Uterus (tissue), 4 donors: ENCODE measurements at places on chromosomes 2 and 18. TPM values are rescaled to one million over a fixed set of nuclear protein-coding genes. Genes with fewer than 3 reads are reported as not detected.

- DNase-seq, result no peak
These were observed 896 bp upstream of the ASXL3 start for GRCh38 chr18:33576999-33577646.

The SERPINB13 gene
- total RNA-seq, result not detected

DNA sequence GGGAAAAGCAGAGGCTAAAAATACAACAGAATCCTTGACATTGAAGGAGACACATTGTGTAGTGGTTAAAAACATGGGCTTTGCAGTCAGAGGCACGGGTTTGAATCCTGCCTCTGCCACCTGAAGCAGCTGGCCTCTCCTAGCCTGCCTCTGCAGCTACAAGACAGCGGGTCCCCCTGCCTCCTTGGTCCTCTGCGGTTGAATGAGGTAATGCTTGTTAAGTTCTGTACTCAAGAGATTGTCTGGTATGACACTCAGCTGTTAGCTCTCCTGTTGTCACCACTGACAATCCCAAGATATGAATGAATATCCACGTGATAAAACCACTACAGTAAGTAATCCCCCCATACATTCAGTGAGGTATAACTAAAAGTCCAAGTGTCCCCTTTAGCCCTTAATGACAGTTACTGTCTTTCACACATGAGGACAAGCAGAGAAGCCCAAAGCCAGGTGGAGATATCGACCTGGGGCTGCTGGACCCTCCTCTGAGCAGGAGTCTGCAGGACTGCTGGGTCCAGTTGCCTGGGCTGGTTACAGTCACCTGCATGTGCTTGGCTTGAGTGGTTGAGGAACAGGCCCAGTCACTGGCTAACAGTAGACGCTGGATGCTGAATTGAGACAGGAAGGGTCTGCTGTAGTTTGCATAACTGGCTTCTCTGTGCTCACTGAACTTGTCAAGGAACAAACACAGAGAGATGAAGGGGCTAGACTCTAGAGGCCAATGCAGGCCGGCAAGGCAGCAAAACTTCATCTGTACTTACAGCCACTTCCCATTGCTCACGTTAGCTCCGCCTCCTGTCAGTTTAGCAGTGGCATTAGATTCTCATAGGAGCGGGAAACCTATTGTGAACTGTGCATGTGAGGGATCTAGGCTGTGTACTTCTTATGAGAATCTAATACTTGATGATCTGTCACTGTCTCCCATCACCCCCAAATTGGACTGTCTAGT lies 85.5 kb downstream of the TGFA start:
- DNase-seq, result no peak

The GEN1 gene
- total RNA-seq, result 5.9 TPM

- no peak for DNase-seq
These were observed 43.3 kb upstream of the SERPINB2 start for GRCh38 chr18:63844254-63844653.

GRCh38 chr2:56539618-56540017 lies 355.8 kb downstream of the CCDC85A start:
- DNase-seq, result no peak

DNA sequence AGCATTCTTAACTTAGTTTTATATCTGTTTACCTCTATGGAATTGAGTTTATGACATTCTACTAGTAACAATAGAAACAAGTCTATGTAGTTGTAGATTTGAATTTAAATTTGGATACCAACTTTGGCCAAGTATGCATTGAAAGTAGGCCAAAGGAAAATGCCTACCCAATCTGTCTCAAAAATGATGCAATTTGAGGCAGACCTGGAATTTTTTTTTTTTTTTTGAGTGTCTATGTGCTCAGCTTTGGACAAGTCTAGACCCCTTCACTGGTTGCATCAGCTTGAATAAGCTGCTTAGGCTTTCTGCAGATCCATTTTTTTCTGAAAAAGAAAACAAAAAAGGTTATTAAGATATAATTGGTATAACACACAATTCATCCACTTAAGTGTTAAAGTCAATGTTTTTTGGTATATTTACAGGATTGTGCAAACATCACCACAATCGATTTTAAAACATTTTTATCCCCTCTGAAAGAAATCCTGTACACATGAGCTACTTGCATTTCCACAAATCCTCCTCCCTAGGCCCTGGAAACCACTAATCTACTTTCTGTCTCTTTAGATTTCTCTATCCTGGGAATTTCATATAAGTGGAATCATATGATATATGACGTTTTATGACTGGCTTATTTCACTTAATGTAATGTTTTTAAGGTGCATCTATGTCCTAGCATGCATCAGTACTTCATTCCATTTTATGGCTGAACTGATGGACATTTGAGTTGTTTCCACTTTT lies 185.1 kb upstream of the CCDC68 start:
- DNase-seq, result no peak

DNA sequence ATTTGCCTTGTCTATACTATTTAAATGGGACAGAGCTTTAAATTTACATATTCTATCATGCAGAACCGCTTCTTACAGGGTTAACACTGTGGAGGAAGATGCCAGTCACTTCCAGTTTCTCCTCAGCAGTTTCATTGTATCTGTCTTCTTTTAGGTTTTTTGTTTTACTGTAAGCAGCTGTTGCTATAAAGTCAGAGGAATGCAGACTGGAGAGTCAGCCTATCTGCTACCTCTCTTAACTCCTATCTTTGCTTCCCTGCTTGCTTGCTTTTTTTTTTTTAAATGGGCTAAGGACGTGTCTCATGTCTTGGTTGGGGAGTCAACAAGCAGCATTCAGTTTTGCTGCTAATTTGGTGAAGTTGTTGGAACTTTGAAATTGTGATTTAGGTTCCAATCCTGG lies 8.9 kb downstream of the EPC2 start:
- no peak for DNase-seq

DNA sequence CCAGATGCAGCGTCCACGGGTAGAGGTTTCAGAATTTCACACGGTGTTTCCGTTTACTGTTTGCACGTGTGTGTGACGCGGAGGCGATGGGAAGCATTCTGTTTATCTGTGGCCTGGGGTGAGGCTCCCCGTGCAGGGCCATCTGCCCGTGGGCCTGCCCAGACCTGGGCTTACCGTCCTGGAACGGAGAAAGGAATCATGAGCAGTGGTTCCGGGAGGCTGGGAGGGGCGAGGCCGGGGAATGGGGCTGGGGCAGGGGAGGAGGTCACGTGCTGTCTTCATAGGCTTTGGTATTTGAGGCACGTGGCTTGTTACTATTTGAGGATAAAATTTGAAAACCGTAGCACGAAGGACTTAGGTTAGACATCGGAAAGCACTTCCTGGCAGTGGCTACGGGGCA lies 77.9 kb downstream of the RTP5 start:
- DNase-seq, result no peak

DNA sequence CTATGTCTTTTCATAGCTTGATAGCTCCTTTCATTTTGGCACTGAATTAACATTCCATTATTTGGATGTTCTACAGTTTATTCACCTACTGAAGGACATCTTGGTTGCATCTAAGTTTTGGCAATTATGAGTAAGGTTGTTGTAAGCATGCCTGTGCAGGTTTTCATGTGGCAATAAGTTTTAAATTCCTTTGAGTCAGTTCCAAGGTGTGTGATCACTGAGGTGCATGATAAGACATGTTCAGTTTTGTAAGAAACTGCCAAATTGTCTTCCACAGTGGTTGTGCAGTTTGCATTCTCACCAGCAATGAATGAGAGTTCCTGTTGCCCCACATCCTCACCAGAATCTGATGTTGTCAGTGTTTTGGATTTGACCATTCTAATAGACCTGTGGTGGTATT lies 24.2 kb downstream of the XDH start:
- no peak for DNase-seq

GRCh38 chr2:226622484-226622883 lies 177.1 kb downstream of the IRS1 start:
- no peak for DNase-seq

The RUFY4 gene
- total RNA-seq, result not detected
